D721Med (cell line): ENCODE measurements at places on chromosomes 3 and 15.

DNA sequence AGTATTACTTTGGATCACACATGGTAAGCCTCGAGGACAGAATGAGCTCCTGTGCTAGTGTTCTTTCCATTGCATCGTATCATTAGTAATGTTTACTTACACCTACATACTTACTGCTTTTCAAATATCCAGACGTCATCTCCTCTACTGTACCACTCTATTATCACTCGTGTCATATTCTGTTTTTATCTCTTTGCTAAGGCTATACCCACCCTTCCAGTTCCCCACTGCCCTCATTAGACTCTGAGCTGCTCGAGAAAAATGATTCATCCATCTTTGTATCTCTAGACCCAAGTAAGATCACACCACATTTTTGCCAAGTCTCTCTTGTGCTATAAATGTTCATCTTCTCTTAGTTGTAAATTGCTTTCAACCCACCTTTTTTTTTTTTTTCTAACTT, 245.7 kb downstream of the TIGIT start:
- DNase-seq: no peak

DNA sequence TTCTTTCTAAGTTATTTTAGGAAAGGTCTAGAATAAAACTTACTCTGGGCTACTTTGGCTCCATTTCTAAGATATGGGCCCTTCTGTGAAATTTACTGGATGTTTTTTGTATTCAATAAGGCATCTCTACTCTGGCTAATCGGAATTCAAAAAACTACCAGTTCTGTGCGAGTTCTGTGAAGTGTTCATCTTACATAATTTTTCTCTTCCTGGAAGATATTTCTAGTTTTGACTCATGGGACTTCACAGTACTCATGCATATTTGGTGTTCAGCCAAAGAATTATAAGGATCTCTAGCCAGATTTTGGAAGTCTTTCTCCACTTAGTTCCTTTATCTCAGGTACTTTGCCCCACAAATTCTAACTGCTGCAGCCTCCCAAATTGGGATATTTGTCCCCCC, 46.4 kb upstream of the MBNL1 start:
- no peak for DNase-seq

- no peak for DNase-seq
Measured at GRCh38 chr15:84890670-84891162, 6.3 kb downstream of the SLC28A1 start.

GRCh38 chr15:89809787-89810148, 4.9 kb downstream of the ANPEP start:
- DNase-seq: no peak

DNA sequence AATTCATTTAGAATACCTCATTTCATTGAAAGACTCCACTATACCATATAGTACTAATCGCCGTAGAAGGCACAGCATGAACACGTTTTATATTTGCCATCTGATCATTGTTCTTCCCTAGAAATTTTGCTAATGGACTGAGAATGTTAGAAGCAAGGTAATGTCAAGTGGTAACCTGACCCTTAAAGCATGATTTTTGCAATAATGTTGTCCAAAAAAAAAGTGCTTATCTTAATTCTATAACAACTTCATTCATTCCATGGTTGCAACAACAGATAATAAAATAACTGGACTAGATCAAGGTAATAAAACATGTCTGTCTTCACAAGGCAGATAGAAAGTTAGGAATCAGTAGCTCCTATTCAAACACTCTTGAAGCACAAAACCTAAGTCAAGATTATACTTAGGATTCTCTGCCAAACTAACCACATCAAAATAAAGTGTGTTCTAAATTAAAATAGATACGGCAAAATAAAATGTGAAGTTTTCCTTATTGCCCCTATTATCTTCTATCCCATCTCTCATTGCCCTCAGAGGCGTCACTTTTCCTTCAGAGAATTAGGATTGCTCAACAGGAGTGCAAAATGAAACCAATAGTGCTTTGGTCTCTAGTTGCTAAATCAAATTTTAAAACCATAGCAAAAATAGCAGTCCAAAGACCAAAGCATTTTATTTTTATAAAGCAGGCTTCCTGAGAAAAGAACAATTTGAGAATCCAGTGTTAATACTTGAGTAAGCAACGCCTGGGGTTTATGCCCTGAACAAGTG, 317.4 kb upstream of the UBE2E2 start:
- no peak for DNase-seq

- no peak for DNase-seq
Measured at GRCh38 chr3:56081246-56081645, 387.0 kb downstream of the ERC2 start.

DNA sequence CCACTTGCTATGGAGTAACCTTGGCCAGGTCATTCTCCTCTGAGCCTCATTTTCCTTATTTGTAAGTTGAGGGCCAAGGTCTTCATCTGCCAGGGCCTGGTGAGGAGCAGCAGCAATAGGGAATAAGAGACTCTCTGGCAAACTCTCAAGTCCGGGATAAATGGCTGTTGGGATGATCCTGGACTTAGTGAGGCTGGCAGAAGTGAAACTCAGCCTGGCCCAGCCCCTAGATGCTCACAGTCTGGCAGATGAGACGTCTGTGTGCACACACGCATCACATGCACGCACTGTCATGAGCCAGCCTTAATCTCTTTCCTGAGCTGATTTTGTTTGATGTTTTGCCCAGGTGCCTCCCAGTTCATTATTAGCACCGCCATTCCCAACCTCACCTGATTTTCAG, 26.8 kb downstream of the SLC6A6 start:
- DNase-seq: no peak

- DNase-seq: no peak
Measured at GRCh38 chr15:69883306-69883705, 214.4 kb downstream of the TLE3 start.

DNA sequence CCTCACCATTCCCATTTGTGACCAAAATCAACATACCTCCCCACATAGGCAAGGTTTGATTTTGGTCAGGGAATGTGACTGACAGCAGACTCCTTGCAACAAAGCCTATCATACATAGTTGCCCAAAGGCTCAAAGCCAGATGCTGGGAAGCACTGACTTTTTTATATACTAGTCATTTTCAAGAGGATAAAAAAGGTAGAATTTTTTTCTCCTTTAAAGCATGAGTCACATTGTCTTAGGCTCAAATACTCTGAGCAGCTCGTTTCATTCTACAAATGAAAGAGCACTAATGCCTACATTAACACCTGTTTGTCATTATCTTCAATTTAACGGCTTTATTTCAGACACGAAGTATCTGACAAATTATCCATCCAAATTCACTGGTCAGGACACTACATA, 36.2 kb downstream of the ICE2 start:
- no peak for DNase-seq

- DNase-seq: no peak
Measured at GRCh38 chr3:15298504-15298903, 33.9 kb downstream of the SH3BP5 start.

GRCh38 chr15:67968564-67968963, 85.6 kb upstream of the PIAS1 start:
- DNase-seq: no peak

DNA sequence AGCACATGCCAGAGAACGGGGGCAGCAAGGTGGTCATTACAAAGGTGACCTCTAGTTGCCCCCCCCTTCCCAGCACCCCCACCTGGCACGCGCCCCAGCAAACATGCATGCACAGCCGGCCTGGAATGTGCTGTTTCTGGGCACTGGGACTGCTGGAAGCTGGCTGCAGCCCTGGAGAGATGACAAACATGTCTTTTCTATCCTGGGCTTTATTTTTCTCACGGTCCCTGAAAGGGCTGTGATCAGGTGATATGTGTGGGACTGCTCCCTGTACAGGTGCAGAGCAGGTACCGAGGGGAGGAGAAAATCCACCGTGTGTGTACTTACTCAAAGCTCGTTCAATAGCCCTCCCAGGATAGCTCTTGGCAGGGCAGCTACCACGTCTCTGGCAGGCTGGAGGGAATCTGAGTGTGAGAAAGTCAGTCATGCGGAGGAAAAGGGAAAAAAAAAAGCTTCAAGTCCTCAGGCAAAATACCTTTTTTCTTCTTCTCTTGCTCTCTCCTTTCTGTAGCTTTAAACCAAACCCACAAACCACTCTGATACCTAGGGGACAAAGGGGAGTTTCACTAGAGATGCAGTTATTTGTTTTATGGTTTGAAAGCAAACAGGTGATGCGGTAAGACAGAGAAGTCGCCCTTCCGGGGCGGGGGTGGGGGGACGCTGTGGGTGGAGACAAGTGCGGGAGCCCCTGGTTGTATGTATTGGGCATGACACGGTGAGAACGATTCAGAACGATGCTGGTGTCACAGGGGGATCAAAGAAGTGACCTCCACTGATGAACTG, 5.0 kb upstream of the HES1 start:
- no peak for DNase-seq

GRCh38 chr15:77544162-77544561, 88.5 kb downstream of the LINGO1 start:
- no peak for DNase-seq

DNA sequence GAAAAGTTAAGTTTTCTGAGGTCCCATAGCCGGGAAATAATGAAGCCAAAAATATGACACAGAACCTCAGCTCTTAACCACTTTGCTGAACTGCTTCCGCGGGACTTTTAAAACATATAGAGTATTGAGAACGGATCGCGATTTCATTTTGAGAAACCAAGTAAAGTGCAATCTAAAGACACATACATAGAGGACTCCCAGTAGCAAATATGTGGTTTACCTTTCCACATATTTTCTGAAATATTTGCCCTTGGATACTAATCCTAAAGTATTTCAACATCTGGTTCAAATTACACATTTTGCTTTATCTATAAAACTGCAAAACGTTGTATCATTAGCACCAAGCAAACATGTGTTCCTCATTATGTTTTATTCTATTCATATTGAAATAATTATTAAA, 776.5 kb downstream of the ROBO2 start:
- DNase-seq: no peak

DNA sequence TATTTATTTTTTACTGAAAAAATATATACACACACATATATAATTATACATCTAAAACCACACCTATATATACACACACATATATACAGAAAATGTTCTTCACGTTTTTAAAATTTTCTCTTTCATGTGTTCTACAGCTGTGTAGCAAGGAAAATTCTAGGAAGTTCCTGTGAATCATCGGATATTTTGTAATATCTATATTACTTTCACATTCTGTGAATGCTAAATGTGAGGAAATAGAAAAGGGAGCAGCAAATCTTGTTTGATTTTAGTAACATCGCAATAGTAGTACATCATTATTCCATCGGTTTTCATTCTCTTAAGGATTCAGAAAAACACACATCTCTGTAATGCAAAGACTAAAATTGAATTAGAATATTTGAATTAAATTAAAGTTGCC, 836.8 kb upstream of the NECTIN3 start:
- DNase-seq: no peak

GRCh38 chr3:152352554-152352953, 83.8 kb downstream of the MBNL1 start:
- DNase-seq: no peak

DNA sequence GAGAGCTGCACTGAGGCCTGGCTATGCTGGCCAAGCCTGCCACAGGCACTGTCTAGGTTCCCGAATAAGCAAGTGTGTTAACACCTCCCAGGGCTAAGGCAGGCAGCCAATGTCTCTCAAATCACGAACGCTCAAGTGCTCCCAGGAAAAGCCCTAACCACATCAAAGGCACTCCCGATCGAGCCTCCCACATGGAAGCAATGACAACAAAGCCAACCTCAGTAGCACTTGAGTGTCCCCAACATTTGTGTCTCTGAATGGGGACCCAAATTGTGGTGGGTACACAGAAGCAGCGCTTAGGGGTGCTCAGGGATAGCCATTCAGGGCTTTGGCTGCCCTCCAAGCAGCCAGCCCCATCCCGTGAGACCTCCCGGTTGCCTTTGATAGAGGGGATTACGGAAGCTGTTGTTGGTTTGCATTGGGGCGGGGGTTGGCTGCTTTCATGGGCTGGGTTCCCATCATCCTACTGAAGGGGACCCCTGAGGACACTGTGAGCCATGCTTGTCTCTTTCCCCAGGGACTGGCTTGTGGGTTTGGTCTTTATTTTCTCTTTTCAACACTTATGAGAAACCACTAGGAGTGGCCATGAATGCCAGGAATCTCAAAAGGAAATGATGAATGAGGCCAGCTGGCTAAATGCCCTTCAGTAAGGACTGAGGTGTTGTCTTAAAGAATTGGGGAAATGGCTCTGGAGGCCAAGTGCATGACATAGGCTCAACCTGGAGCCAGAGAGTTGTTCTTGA, 234.1 kb upstream of the FEZF2 start:
- no peak for DNase-seq

- DNase-seq: no peak
Measured at GRCh38 chr3:105214590-105214989, 152.1 kb upstream of the ALCAM start.

GRCh38 chr15:22892333-22892732, 53.9 kb downstream of the NIPA2 start:
- no peak for DNase-seq

- DNase-seq: no peak
Measured at GRCh38 chr3:189232790-189233189, 61.0 kb downstream of the TPRG1 start.

- DNase-seq: no peak
Measured at GRCh38 chr3:186361762-186362536, at the start of gene DGKG. TSS of gene DGKG (minus strand) at chr3:186362234. CDS start at chr3:186320459, 41,775 bp downstream.

- no peak for DNase-seq
Measured at GRCh38 chr15:91072161-91072560, 27.9 kb upstream of the SV2B start.

- DNase-seq: no peak
Measured at GRCh38 chr15:85615930-85616329, 178.8 kb downstream of the KLHL25 start.

- DNase-seq: no peak
Measured at GRCh38 chr15:68415501-68416157, 16.3 kb downstream of the ITGA11 start.

DNA sequence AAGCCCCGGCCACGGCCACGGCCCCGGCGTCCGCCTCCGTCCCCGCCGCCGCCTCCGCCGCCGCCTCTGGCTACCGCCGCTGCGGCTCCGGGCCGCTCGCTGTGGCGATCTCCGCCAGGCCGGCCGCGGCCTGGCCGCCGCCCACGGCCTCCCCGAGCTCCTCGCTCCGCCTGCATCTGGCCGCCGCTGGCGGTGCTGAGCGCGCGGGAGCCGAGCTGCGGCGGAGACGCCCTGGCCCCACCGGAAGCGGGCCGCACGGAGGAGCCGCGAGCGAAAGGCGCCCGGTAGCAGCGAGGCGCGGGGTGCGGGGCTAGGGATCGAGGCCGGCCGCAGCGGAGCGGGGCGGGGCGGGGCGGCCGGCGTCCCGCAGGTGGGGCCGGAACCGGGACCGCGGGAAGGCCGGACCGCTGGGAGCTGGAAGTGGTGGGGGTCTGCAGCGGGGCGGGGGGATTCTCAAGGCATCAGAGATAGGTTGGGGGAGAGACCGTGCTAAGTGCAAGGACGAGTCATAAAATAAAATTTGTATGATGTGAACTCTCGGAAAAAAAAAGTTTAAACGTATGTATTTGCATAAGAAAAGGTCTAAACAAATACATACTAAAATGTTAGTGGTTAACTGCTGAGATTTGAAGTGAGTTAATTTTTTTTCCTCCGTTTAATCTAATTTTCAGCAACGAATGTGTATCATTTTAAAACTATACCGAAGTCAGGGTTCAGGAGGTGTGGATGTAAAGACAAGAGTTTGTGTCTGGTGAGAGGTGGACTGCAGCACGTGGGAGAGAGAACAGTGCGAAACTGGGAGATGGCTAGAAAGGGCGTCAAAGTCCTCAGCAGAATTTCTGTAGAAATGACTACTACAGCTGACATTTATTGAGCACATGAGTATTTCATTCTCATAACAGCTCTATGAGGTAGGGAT, at the start of gene AVEN:
AVEN (minus strand) TSS at position 334 of the 919 bp plus-strand sequence; CDS start at position 176, 158 bp downstream.
- no peak for DNase-seq
